ENCODE measurements at places on chromosomes 2 and 18.

DNA sequence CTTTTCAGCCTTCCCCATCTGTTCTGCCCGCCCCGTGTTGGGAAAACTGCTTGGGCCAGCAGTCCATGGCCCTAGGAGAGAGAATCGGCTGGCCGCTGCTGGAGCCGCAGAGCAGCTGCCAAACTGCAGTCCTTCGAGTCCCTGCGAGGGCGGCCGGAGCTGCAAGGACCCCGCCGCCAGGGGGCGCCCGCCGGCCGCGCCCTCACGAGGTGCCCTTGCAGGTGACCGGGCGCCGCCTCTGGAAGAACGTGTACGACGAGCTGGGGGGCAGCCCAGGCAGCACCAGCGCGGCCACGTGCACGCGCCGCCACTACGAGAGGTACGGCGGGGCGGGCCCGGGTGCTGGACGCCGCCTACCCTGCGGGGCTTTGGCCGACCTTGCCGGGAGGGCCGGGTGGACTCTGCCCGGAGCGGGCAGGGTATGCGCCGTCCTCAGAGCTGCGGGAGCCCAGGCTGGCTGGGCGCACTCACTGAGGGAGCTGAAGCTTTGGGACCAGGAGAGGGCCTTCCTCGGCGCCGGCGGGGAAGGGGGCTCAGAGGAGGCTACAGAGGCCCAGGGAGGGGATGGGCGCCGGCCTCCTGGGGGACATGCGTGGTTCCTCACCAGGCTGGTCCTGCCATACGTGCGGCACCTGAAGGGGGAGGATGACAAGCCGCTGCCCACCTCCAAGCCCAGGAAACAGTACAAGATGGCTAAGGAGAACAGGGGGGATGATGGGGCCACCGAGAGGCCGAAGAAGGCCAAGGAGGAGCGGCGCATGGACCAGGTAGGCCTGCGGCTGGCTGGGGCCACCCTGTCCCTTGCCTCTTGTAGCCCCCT, 13.6 kb downstream of the ARID5A start:
- no peak for DNase-seq

DNA sequence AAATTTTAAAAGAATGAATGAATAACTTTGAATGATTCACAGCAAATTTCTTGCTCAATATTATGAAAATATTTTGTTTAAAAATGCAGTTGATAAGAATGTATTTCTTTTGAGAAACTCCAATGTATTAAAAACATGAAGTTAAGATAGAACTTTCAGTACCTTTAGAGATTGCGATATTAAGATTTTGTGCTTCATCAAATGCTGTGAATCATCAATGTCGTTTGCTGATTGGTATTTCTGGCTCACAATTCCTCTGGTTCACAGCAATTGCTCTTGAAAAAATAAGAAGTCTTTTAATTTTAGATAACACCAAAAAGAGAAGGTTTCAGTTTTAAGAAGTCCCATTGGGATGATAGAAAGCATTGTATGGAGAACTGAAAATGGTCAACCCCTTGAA, 228.7 kb downstream of the IKZF2 start:
- no peak for DNase-seq

DNA sequence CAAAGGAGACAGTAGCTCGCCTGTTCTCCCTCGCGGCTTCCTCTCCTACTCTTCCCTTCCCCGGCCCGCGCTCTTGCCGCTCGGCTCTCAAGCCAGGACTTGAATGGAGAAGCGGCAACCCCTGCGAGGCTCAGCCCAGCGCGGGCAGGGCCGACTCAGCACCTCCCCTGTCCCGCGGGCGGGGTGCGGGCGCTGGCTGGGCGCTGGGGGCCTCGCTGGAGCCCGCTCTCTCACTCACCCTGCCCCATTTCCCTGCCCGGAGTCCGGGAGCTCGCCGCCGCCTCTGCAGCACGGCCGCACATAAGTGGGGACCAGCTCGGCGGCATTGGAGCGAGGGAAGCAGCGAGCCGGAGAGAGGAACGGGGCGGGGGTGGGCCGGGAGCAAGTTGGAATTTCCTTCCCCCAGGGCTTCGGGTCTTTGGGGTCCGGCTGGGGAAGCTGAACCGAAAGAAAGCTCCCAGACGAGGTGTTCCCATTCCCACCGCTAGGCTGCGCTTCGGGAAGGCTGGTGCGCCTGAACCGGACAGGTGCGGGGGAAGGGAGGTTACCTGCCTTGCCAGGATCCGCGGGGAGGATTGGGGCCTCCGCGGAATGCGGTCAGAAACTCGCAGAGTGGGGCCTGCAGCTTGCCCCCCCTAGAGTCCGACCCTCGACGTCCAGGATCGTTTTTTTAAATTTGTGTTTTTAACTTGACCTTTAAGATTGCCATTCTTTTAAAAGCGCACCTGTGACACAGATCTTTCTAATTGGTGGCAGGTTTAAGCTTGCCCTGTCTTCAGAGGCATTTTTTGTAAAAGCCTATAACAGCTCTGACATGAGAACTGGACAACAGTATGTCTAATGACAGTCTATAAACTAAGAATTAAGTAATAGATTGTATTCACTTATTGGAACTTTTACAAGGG, at the start of gene COBLL1:
COBLL1 (minus strand) TSS at position 105 of the 905 bp plus-strand sequence. CDS start 627 bp downstream, outside the sequence.
- DNase-seq, result peak; percentile 3

DNA sequence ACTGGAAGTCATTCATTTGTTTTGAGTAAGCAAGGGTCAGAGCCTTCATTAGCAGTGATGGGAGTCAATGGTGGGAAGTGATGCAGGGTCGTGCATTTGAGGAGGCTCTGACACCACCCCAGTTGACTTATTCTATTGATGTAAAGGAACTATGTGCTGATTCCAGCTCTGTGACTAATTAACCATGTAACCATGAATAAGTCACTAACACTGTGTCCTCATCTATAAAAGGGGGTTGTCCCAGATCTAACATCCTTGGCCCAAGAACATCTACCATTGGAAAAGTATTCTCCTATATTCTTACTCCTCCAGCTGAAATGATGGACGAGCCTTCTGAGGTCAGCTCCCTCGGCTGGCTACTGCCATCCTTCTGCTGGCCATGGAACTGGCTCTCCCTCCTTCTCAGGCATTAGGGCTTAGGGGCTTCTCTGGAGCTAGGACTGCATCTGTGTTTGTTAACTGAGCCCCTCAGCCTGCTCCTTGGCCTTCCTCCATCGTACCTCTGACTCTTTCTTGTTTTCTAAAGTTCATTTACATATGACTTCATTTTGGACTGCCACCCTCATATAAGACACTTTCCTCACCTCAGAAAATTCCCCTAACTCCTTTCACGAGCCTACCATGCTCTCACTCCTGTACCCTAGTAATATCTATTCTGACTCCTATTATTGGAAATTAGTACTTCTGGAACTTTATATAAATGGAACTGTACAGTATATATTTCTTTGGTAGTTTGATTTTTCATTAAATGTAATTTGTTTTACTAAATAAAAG, 115.5 kb downstream of the KCTD1 start:
- DNase-seq, result no peak

- DNase-seq, result peak; percentile 70
Observed at GRCh38 chr2:128232965-128233789, 85.5 kb downstream of the HS6ST1 start.

DNA sequence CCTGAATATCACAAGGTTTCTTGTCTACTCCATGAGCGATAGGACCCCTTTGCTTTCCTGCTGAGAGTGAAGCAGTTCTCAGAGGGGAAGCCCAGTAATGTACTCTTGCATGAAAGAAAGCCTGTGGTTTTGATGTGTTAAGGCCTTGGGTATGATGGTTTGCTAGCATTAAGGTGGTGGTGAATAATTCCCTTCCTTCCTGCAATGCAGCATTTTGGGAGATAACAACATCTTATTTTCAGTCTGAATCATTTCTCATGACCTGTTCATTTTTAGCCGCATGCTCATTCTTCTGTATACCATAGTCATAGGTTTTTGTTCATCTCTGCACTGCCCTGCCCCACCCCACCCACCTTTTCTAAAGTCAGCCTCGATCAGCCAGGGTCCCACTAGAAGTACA, 66.2 kb downstream of the HNMT start:
- no peak for DNase-seq

DNA sequence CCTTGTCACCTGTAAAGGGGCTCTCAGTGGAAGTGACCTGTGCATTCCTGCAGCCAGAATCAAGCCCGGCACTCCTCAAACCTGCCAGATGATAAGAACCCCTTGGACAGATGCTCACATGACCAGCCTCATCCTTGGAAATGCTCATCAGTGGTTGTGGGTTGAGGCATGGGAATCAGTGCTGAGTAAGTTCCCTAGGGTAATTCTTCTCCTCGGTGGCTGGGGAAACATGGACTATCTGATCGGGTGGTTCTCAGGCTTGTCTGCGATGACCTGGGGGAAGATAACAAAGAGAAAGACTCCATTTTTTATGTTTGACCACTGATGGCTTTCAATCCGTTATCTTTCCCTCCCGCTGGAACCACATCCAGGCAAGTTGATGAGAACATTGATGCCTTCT, 84.0 kb downstream of the SPP2 start:
- DNase-seq, result no peak

DNA sequence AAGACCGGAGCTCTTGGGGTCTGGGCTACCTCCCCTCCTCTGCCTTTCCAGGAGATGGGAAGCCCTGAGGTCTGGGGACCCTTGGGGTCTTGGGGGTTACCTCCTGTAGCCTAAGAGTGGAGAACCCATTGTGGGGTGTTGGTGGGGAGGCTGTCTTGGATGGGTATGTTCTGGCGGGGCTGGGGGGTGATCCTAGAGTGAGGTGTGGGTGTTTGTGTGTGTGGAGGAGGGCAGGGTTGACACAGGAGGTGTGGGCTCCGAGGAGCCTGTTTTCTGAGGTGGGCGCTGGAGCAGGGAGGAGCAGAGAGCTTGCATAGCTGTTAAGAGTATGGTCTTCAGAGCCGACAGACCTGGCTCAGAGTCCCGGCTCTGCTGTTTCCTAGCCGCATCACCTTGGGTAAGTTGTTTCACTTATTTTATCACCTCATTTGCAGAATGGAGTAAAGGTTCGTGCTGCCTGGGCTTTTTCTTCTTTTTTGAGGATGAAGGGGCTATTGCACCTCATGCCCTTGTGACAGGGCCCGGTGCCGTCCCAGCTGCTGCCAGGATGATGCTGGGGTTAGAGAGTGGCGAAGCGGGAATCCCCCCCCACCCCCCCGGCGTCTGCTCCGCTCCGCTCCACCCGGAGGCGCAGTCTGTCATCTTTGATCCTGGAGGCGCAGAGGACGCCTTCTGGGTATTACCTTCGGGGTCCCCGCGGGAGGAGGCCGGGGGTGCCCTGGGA, 17.2 kb downstream of the TET3 start:
- DNase-seq, result no peak

GRCh38 chr2:86053166-86053565, 52.5 kb downstream of the POLR1A start:
- DNase-seq, result no peak
